ENCODE measurements at places on chromosomes 12 and 14. TPM values are rescaled to one million over a fixed set of nuclear protein-coding genes. Genes with fewer than 3 reads are reported as not detected.

Gene MGP
- total RNA-seq: 1.3 TPM

Gene NRL
- total RNA-seq: 1.3 TPM

Gene KRT83
- total RNA-seq: 14.5 TPM

Gene DPY19L2
- total RNA-seq: not detected

Gene TRHDE
- total RNA-seq: not detected

Gene OR6C2
- not detected for total RNA-seq

Gene B4GALNT1
- total RNA-seq: 0.40 TPM

Gene MED6
- total RNA-seq: 60.8 TPM

GRCh38 chr12:47907851-47908454, 3.2 kb upstream of the VDR start:
- no peak for DNase-seq
- H3K27me3 ChIP-seq: no peaks in the 10 kb centered on the region
- H3K36me3 ChIP-seq: no peaks in the 10 kb centered on the region
- no peak overlapping the region for H3K4me3 ChIP-seq
- no peak overlapping the region for H3K27ac ChIP-seq

DNA sequence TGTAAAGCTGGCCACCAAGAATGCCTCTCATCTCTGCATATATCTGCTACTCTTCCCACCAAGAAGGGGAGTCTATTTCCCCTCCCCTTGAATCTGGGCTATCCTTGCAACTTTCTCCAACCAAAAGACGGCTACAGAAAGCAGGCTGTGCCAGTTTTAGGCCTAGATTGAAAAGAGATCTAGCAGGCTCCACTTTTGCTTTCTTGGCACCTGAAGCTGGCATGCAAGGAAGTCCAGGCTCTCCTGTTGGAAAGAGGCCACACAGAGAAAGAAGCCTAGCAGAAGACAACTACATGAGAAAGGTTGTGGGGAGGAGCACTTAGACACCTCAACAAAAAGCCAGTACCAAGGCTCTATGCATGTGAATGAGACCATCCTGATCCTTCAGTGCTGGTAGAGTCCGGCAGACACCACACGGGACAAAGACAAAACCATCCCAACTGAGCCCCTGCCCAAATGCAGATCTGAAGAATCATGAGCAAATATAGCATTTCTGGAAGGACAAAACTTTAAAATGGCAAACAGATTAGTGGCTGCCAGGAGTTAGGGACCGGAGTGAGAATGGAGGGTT, 68.0 kb downstream of the SPPL3 start:
- H3K27ac ChIP-seq: no peak overlapping the region
- no peak overlapping the region for H3K4me3 ChIP-seq
- no peak for DNase-seq

GRCh38 chr14:49982082-49982481, 89.2 kb downstream of the ARF6 start:
- H3K27ac ChIP-seq: no peak overlapping the region
- no peaks in the 10 kb centered on the region for H3K4me1 ChIP-seq
- no peaks in the 10 kb centered on the region for H3K27me3 ChIP-seq
- DNase-seq: no peak
- no peaks in the 10 kb centered on the region for H3K36me3 ChIP-seq

- peaks cover 27% of the 10 kb centered on the region for H3K27me3 ChIP-seq
- no peaks in the 10 kb centered on the region for H3K4me1 ChIP-seq
- no peak overlapping the region for H3K4me3 ChIP-seq
- H3K27ac ChIP-seq: no peak overlapping the region
- H3K36me3 ChIP-seq: no peaks in the 10 kb centered on the region
Observed at GRCh38 chr14:61860294-61860918, 98.2 kb downstream of the SNAPC1 start.

DNA sequence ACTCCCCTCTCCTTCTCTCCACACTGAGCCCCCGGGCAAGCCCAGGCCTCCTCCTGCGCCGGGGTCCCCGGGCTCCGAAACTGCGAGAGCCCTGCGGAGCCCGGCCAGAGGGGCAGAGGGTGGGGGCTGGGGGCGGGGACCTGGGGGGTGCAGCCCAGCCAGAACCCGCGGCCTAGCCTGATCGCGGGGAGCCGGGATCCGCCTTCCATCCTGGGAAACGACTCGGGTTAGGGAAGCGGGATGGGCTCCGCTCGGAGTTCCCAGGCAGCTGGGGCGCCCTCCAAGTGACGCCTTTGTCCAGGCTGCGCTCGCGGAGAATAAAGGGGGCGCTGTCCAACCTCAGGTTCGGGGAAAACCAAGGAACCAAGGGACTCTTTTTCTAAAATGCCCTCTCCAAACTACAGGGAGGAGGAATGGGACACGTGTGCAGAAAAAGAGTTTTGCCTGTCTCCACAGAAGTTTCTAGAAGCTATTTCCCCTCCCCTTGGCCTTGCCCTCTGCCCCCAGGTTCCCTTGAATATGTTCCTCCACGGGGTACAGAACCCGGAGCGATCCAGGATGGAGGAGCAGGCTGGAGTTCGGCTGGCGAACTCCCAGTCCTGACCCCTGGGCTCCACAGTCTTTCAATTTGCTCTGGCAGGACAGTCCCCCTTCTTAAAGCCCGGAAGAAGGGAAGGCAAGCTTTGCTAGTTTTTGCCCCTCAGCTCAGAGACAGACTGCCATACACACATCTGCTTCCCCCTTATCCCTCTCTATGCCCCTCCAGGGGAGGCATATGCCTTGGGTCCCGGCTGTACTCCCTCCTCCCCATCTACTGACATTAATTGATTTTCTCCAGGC, 13.9 kb downstream of the NKX2-1 start:
- no peak overlapping the region for H3K27ac ChIP-seq
- H3K4me1 ChIP-seq: no peaks in the 10 kb centered on the region
- no peak for DNase-seq
- peaks cover 99% of the 10 kb centered on the region for H3K27me3 ChIP-seq

- no peaks in the 10 kb centered on the region for H3K4me1 ChIP-seq
- H3K27ac ChIP-seq: no peak overlapping the region
- H3K4me3 ChIP-seq: no peak overlapping the region
- no peaks in the 10 kb centered on the region for H3K36me3 ChIP-seq
Observed at GRCh38 chr12:118611295-118611694, 234.9 kb downstream of the SUDS3 start.

- no peak for DNase-seq
- no peak overlapping the region for H3K27ac ChIP-seq
- H3K4me1 ChIP-seq: no peaks in the 10 kb centered on the region
- H3K27me3 ChIP-seq: no peaks in the 10 kb centered on the region
Observed at GRCh38 chr14:74829251-74829650, 46.7 kb downstream of the PROX2 start.

- H3K27me3 ChIP-seq: no peaks in the 10 kb centered on the region
- H3K4me3 ChIP-seq: no peak overlapping the region
- H3K4me1 ChIP-seq: peaks cover 3% of the 10 kb centered on the region
- no peak for DNase-seq
- H3K27ac ChIP-seq: peak overlapping the region; percentile 77
- H3K36me3 ChIP-seq: peaks cover 47% of the 10 kb centered on the region
Observed at GRCh38 chr14:69093631-69094421, 59.1 kb downstream of the DCAF5 start.

Measured in MCF 10A (cell line).